GM13976 (cell line): ENCODE measurements at places on chromosomes 5 and 9.

GRCh38 chr9:107983181-107983603 lies 493.6 kb upstream of the KLF4 start:
- no peak for DNase-seq

DNA sequence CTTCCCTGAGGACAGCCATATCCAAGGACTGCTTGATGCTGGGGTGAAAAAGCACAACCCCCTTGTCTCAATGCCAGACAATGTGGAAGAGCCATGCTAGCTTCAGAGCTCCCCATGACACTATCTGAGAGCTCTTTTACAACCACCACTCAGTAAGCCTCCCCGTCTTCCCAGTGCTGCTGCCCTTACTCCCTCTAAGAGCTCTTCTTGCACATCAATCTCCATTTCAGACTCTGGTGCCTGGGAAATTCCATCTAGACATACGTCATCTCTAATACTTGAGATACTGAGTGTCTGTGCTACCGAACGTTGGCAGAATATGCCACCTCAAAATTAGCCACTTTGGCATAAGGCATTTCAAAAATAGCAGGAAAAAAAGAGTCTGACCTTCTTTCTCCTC lies 94.5 kb downstream of the EDIL3 start:
- DNase-seq, result no peak

DNA sequence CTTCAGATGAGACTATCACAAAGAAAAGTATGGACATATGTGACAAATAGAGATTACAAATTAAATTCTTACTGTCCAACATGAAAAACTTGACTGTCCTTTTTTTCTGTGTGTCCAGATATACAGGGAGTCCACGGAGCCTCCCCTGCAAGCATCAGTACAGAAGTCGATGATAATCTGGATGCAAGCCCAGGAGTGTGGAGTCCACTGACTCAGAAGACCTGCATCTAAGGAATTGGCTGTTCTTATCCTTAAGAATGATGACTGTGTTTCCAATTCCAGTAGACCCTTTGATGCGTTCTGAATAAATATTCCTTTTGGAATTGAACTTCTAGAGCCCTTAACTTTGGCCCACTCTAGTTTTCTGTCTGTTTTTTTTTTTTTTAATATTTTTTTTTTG lies 56.7 kb upstream of the TAF11L2 start:
- DNase-seq, result no peak

- no peak for DNase-seq
Observed at GRCh38 chr5:68140763-68141162, 74.8 kb upstream of the PIK3R1 start.

- no peak for DNase-seq
Observed at GRCh38 chr5:117195076-117195475, 620.5 kb upstream of the SEMA6A start.

DNA sequence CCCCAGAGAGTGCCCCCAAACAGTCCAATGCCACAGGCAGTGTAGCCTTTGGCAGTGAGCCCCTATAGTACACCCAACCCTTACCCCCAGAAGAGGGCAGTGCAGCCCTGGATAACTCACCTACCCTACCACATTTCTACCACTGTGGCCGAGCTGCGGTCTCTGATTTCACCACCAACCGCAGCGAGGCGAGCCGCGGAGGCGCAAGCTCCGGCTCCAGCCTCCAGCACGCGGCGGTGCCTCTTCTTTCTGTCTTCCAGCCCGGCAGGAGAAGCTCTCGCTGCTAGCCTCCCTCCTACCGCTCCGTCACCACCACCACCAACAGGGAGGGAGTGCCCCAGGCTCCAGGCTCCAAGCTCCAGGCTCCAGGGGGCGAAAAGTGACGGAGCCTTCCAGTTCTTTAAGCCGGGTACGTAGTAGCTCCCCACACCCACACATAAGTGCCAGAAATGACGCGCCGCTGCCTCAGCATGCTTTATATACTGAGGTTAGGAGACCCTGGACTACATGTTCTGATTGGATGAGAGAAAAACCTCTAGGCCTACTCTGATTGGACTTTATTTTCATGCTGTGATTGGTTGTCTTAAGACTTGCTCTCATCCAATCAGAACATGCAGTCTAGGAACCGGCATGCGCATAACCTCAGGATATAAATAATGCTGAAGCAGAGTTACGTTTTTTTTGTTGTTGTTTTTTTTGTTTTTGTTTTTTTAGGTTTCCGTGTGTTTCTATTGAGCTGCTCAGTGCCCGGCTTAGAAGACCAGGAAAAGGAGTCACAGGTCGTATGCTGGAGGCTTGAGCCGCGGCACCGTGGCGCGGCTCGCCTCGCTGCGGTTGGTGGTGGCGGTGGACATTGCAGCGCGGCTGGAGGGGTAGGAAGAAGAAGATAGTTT lies at the start of gene PCAT7:
Gene PCAT7 (plus strand): TSS at position 645 of the 893 bp plus-strand sequence.
- DNase-seq, result peak; percentile 75

- no peak for DNase-seq
Observed at GRCh38 chr5:160452795-160453194, 31.1 kb downstream of the PTTG1 start.

GRCh38 chr5:111756581-111757354 lies at the start of gene NREP:
TSS of gene NREP (minus strand) at chr5:111757194. CDS start at chr5:111755772, 1,422 bp downstream.
- DNase-seq, result no peak

DNA sequence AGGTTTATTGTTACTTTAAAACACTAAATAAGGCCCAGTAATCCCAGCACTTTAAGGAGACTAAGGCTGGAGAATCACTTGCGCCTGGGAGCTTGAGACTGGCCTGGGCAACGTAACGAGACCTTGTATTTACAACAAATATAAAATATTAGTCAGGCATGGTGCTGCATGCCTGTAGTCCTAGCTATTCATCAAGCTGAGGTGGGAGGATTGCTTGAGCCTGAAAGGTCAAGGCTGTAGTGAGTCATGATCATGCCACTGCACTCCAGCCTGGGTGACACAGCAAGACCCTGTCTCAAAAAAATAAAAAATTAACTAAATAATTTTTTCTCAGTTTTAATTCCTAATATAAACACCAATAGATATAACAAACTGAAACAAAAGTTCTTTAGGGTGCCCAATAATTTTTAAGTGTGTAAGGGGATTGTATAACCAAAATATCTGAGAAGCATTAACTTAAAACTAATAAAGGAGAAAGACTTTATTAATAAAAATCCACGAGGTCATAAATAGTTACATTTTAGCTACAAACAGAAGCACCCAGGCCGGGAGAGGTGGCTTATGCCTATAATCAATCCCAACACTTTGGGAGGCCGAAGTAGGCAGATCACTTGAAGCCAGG lies 32.7 kb downstream of the FAM13B start:
- DNase-seq, result no peak

DNA sequence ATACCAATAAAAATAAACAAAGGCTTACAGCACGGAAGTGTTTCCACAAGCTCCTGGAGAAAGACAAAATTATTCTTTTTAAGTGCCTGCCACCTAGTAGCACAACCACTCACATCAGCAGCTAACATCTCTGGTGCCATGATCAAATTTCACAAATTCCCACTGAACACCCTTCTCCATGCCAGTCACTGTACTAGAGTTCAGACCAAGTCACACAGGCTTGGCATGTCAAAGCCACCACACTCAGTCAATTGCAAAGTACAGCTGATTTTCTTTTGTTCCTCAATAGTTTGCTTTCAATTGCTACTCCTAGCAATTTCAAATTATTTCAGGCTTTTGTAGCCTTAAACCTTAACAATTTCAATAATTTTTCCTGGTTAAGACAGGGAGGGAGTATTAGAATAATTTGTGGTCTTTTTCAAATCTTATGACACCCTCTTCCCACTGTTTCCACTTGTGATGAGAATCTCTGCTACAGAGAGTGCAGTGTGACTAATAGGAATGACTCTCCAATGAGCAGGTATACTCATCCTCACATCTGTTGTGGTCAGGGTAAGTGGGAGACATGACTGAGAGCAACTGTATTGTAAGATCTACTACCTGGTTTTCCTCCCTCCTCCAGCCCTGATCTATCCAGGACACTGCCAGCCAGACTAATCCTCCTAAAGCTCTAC lies 46.2 kb downstream of the RNF145 start:
- no peak for DNase-seq

DNA sequence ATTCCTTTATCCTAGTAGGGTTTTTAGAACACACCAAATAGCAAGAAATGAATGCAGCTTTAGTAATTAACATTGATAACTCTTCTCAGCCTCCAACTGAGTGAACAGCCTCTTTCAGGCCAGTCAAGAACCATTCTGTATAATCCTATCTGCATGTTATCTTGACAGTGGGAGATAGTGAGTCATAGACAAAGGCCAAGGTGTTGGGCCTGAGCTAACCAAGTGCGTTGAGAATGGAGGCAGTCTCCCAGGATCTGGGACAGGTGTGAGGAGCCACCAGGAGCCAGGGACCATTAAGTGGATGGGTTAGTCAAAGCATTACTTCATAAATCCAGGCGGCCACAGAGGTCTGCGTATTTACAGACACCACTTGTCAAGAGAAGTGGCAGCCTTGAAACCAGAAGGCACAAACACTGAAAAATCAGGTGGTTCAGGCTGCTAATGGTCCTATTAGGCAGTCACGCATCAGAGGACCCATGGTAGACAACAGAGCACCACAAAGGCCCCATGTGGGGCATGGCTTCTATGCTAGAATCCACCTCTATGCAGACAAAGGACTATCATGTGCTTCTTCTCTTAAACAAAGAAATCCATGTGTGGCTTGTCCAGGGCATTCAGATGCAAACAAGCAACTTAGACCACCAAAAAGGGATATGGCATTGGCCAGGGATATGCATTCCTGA lies 409.7 kb upstream of the PIK3R1 start:
- DNase-seq, result no peak

DNA sequence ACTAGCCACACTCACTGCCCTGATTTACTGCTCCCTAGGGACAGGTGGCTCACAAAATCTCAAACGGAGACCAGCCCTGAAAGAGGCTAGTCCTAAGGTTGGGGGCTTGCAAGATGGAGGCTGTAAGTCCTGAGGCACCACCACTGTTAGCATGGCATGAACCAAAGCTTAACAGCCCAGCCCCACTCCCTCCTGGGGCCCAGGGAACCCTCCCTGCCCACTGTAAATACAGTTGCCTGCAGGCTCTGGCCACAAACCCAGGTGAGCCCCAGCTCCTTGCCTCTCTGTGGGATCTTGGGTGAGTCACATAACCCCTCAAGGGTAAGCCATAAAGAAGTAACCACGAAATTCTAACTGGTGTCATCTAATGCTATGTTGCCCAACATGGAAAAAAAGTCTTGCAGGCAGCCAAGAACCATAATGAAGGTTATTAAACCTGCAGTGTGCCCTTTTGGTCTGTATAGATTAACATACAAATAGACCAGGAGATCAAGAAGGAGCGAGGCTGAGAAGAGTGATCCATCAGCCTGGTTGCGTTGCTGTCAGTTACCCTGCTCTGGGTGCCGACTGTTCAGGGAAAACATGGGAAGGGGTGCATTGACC lies 1.7 kb upstream of the POMT1 start:
- DNase-seq, result no peak

DNA sequence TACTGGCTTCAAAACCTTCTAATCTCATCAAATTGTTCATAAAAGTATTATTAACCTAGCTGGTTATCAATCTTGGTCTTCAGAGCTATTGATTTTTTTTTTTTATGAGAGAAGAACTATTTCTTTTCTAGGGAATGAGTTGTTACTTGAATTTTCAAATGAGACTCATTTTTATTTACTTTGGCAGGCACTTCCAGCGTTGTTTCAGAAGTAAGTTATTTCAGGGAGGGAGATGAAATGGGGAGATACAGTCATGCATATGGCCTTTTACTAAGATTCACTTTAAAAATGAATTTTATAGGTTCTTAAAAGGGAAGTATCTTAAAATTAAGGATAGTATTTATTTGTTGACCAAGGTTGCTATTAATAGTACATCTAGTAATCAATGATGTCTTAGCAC lies 129.6 kb downstream of the IZUMO3 start:
- DNase-seq, result no peak

DNA sequence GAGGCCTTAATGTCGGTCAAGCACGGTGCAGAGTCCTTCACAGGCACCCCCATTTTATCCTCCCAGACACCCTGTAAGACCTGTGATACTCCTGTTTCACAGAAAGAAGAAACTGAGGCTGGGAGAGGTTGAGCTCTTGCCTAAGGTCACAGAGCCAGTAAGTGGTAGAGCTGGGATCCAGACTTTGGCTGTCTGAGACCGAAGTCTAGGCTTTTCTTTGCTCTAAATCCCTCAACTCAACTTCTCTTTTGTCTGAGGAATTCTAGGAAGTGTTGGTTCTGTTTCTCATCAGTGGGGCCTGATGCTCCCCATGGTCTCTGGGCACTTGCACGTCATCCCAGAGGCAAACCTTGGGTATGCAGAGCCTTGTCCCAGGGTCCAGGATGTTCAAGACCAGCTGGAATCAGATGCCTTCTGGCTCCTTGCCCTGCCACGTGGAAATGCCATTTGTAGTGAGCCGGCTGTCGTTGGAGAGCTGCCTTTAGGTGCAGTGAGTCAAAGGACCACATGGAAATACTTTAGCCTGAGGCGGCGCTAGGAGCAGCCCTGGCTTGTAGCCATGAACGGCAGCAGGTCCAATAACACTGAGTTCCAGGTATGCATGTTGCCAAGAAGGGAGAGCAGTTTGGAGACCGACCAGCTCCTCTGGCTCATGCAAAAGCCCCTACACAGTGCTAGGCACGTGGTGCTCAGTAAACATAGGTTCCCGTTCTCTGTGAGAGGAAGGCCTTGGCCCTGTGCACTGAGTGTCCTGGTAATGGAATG lies 9.2 kb downstream of the DCANP1 start:
- DNase-seq, result peak; percentile 16

GRCh38 chr5:125227333-125228095 lies 481.1 kb upstream of the ZNF608 start:
- no peak for DNase-seq

DNA sequence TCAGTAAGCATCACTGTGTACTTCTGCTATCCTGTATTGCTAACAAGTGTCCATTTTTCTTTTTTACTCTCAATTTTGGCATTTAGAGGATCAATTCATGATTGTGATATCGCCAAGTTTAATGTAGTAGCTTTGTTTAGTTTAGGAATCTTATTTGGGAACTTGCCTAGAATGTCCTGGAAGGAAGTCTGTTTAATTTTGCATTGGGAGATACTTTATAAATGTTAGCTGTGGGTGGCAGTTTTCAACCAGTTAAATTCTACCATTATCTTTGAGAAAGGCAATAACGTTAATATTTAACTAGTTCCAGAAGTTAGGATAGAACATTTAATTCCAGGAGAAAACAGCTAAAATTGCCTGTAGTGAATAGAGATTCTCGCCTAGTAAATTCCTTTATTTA lies 78.6 kb downstream of the PBX3 start:
- DNase-seq, result no peak

DNA sequence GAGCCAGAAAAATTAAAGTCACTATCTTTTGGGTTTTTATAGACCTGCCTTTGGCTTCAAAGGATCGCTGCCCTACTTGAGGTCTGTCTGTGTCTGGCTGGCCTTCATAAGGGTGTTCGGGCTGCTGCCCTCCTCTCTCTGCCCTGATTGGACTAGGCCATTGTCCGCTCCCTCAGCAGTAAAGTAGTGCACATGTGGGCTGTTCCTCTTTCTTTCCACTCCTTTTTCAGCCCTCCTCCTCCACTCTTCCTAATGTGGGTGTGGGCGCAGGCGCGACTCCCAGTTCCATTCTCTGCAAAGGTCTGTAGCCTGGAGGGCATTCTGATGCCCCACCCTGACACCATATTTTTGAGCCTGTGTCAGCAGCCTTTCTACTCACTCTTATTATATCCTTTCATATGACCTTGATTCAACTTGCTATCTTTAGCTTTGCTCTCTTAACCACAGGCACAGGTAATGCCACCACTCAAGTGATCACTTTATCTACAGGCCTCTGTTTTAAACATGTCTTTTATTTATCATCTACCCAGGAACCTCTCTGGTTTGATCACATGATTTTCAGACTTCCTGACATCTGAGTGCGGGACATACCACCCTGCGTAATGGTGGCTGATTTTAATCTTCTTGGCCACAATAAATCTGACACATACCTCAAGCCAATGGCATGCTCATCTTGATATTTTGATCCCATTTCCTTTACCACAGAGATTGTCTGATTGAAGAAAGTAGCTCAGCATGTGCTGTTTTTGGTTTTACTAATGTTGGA lies 144.5 kb downstream of the AOPEP start:
- no peak for DNase-seq
